Activated CD8-positive, alpha-beta memory T cell treated with anti-CD3 and anti-CD28 coated beads, Interleukin-2, amount 10 ng/mL, durations not matched to agents 7 days and 5 days (primary cell): ENCODE measurements at places on chromosomes 5 and 9.
A peak's percentile ranks its signal among the peaks of the same experiment; 100 is the strongest.

- H3K4me1 ChIP-seq = peaks cover 50% of the 10 kb centered on the region
- peak overlapping the region; percentile 13 for H3K27ac ChIP-seq
- no peaks in the 10 kb centered on the region for H3K27me3 ChIP-seq
Observed at GRCh38 chr5:43033841-43034590, 6.1 kb downstream of the ANXA2R start.

DNA sequence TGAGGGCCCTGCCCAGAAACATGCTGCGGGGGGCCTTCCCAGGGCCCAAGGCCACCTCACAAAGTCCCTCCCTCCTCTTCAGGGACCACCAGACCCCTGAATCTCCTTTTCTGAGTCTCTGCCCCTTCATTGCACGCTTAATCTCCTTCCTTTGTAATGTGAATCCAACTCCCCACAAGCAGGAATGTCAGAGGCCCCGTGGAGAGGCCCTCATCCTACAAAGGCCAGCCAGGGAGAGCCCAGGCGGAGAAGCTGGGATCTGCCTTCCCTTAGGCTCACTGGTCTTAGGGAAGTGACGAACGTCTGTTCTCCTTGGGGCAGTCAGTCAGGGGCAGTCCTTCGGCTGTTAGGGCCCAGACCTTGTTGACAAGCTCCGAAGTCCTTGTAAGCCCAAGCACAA is 2.3 kb downstream of the SMIM33 start:
- no peaks in the 10 kb centered on the region for H3K27me3 ChIP-seq
- peaks cover 17% of the 10 kb centered on the region for H3K36me3 ChIP-seq

DNA sequence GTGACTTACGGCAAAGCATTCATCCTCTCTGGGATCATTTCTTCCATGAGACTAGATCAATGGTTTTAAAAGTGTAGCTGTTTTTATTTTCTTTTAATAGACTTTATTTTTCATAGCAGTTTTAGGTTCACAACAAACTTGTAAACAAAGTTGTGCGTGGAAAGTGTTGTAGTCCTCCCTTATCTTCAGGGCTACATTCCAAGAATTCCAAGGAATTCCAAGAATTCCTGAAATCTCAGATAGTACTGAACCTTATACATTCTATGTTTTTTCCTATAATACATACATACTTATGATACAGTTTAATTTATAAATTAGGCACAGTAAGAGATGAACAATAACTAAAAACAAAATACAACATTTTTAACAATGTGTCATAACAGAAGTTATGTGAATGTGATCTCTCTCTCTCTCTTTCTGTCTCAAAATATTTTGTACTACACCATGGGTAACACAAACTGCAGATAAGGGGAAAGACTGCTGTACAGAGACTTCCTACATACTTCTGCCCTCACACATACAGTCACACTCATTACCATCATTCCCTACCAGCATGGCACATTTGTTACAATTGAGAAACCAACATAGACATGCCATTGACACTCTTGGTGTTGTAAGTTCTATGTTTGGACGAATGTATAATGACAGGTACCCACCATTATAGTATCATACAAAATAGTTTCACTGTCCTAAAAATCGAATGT is 1933.2 kb upstream of the WWC1 start:
- H3K27me3 ChIP-seq = no peaks in the 10 kb centered on the region
- no peaks in the 10 kb centered on the region for H3K36me3 ChIP-seq
- H3K4me1 ChIP-seq = no peaks in the 10 kb centered on the region
- DNase-seq = no peak
- no peak overlapping the region for H3K4me3 ChIP-seq

GRCh38 chr5:135162661-135163265 is 128.7 kb upstream of the PITX1 start:
- no peaks in the 10 kb centered on the region for H3K36me3 ChIP-seq
- H3K4me1 ChIP-seq = no peaks in the 10 kb centered on the region
- no peak overlapping the region for H3K4me3 ChIP-seq
- H3K27me3 ChIP-seq = peaks cover 38% of the 10 kb centered on the region
- no peak overlapping the region for H3K27ac ChIP-seq

- no peak for DNase-seq
- H3K36me3 ChIP-seq = no peaks in the 10 kb centered on the region
- no peaks in the 10 kb centered on the region for H3K4me1 ChIP-seq
- no peak overlapping the region for H3K4me3 ChIP-seq
Observed at GRCh38 chr5:129474544-129474943, 14.4 kb downstream of the ADAMTS19 start.

- peaks cover 58% of the 10 kb centered on the region for H3K4me1 ChIP-seq
- H3K27me3 ChIP-seq = no peaks in the 10 kb centered on the region
- no peak overlapping the region for H3K4me3 ChIP-seq
- H3K27ac ChIP-seq = no peak overlapping the region
- H3K36me3 ChIP-seq = peaks cover 15% of the 10 kb centered on the region
- DNase-seq = no peak
Observed at GRCh38 chr5:172003746-172004145, 2.7 kb downstream of the FBXW11 start.

GRCh38 chr5:92749943-92750342 is 831.1 kb downstream of the NR2F1-AS1 start:
- H3K27ac ChIP-seq = no peak overlapping the region
- no peak overlapping the region for H3K4me3 ChIP-seq
- no peaks in the 10 kb centered on the region for H3K27me3 ChIP-seq
- DNase-seq = no peak
- H3K4me1 ChIP-seq = no peaks in the 10 kb centered on the region

- no peak for DNase-seq
- H3K27me3 ChIP-seq = no peaks in the 10 kb centered on the region
- no peak overlapping the region for H3K4me3 ChIP-seq
- peaks cover 17% of the 10 kb centered on the region for H3K4me1 ChIP-seq
- H3K36me3 ChIP-seq = peaks cover 19% of the 10 kb centered on the region
Observed at GRCh38 chr5:76762484-76762883, 46.6 kb downstream of the F2R start.

DNA sequence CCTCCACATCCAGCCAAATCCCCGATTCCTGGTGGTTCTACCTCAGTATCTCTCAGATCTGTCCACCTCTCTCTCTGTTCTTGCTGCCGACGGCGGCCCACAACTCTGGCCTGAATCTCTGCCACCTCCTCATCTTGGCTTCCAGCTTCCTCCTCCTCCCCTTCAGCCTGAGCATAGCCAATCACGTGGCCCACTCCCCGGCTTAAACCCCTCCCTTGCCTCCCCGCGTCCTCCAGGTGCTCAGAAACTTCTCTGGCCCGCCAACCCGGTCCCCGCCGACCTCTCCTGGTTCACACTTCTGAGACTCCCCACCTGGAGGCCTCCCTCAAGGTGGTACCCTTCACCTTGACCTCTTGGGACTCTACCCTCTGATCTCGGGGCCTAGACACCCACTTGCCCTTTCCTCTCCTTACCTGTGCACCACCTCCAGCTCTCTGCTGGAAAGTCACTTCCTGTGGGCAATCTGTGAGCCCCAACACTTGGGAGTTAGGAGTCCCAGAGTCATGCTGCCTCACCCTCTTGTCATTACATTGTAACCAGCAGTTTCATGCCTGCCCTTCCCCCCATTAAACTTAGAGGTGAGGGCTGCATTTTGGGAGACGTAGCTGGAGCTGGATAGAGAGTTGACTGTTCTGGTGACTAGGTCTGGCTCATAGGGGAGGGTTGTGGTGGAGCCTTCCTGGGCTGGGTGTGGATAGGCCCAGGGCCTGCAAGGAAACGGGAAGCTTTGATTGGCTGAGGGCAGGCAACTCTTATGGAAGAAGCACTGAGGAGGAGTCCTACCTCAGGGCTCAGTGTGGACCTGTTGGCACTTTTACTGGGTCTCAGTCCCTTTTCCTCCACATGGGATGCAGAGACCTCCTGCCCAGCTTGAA is 4.5 kb upstream of the SET start:
- peak; percentile 91 for DNase-seq
- peaks cover 54% of the 10 kb centered on the region for H3K4me1 ChIP-seq
- H3K36me3 ChIP-seq = peaks cover 7% of the 10 kb centered on the region
- H3K27ac ChIP-seq = peak overlapping the region; percentile 99
- H3K4me3 ChIP-seq = peak overlapping the region; percentile 99

- H3K4me3 ChIP-seq = peak overlapping the region; percentile 55
- H3K27ac ChIP-seq = no peak overlapping the region
- H3K36me3 ChIP-seq = no peaks in the 10 kb centered on the region
- DNase-seq = peak; percentile 41
- H3K27me3 ChIP-seq = peaks cover 73% of the 10 kb centered on the region
Observed at GRCh38 chr5:69493396-69494133, 975 bp downstream of the OCLN start.
